ENCODE measurements at places on chromosomes 2 and 18. TPM values are rescaled to one million over a fixed set of nuclear protein-coding genes. Genes with fewer than 3 reads are reported as not detected.

DNA sequence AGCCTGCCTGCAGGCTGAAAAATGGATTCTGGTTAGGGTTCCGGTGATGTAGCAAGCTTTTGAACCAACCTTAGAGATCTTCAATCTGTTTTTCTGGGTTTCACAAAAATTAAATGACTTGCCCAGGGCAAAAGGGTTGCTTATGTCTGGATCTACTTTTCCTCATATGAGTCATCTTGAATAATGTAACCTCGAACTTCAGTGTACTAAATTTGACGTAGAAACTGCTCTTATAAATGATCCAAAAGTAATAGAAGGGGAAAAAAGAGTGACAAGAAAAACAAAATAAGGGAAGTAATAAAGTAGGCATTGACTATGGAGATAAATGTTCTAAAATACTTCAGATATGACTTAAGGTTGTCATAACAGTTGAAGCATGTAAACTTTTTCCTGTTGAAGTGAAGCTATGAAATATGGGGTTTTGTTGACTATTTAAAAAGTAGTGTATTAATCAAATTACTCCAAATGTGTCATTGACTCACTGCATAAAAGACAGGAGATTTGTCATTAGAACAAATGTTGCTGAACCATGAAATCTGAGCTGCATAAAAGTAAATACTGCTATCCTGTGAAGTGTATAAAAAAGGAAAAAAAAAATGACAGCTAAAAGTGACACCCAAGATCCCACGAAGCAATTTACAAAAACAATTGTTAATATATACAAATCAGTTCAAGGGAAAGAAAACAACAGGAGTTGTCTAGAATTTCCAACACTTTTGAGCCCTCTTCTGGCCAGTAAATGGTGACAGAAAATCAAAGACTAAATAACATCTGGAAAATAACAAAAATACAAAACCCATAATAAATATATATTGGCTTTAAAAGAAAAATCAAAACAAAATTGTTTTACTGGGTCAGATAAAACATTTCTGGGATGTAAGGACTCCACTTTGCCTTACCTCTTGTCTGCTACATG is 103.6 kb upstream of the SERPINE2 start:
- DNase-seq, result no peak

DNA sequence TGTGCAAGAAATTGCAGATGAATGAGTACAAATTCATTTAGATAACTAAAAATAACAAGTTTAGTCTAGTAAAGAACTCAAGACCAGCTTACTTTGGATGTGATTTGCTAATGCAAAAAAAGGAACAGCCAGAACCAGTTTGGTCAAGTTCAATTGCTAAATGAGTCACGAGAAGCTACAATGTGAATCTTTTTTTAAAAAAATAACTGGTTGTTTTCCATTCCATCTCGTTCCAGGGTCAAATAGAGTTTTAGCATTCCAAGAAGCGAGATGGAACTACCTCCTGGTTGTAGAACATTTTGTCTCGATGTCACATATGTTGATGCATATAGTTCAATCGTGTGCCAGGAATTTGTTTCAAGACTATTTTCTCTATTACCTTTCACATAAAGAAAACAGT is 65.0 kb upstream of the IKZF2 start:
- no peak for DNase-seq

DNA sequence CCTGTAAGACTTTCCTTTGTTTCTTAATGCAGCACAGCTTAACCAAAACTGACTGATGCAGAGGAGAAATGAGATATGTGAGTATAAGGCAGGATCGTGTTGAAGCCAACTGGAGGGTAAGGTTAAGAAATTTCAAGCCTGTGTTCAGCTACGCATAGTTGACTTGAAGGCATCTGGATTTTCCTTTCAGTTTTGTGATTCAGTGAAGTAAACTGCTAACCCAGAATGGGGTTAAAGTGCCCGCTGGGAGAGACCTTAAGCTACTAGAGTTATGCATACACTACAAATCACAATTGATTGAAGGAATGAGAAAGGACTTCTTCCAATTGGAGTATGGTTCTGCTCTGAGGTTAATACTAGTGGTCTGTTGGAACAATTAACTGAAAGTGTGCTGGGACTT is 22.6 kb downstream of the THSD7B start:
- no peak for DNase-seq

- DNase-seq, result no peak
Observed at GRCh38 chr2:60159519-60159918, 393.9 kb downstream of the BCL11A start.

DNA sequence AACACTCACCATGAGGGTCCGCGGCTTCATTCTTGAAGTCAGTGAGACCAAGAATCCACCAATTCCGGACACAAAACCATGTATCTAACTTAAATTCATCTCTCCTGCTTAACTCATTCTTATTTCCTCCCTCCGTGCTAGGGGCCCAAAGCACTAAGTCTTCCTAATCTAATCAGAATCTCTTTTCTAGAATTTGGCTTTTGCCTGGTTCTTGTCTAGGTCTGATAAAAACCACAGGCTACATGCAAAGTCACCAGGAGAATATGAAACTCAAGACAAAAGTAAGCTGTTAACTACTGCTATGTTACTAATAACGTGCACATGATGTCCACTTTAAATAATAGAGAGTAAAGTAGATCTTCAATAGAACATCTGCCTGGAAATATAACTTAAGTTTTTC is 69.9 kb downstream of the TRIP12 start:
- no peak for DNase-seq

- DNase-seq, result no peak
Observed at GRCh38 chr2:83186105-83186760, 1272.8 kb downstream of the SUCLG1 start.

NEB gene
- total RNA-seq, result 1.2 TPM

DNA sequence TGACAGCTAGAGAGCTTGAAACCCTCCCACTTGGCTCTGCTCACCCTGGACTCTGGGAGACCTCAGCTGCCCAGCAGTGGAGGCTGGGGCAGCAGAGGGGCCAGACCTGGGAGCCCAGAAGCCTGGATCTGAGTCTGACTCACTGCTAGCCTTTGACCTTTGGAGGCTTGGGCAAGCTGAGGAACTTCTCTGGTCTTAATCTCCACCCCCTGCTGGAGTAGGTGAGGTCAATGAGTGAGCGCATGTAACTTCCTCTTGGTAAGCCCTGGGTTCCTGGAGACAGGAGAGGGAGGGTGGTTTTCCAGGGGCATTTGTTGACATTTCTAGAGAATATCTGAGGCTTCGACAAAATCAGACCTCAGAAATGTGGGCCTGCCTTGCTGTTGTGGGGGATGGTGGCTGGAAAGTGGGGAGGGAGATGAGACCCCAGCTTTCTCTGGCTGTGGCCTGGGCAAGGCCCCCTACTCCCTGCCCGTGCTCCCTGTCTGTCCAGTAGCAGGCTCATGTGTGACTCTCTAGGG is 73.0 kb upstream of the YWHAQ start:
- DNase-seq, result no peak

RBM43 gene
- 13.0 TPM for total RNA-seq

CHRND gene
- not detected for total RNA-seq

DNA sequence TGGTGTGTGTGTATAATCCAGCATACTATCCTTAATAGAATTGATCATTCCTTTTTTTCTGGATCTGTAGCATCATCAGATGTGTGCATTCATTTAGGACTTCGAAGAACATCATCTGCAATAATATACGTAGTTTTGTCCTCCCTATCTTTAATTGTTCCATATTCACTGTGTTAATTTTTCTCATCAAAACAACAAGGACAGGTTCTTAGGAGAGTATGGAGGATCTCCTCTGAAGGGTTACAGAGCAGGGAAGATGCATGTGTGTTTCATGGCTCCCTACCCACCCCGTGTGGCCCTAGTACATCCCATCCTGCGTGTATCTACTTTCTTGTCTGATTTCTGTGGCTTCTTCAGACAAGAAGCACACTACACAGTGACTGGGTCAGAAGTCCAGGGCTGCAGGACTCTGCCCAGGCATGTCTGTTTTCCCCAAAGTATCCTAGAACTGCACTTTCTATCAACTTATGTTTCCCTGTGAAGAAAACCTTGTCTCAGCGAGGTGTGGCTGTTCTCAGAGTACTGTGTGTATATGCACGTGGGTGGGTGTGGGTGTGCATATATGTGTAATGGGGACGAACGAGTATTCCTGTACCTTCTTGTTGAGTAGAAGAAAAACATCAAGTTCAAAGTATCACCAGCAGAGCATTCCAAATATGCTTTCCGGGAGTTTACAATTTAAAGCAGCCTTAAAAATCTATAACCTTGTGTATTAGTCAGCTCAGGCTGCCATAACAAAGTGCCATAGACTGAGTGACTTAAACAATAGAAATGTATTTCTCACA is 220.4 kb upstream of the FOSL2 start:
- no peak for DNase-seq

DNA sequence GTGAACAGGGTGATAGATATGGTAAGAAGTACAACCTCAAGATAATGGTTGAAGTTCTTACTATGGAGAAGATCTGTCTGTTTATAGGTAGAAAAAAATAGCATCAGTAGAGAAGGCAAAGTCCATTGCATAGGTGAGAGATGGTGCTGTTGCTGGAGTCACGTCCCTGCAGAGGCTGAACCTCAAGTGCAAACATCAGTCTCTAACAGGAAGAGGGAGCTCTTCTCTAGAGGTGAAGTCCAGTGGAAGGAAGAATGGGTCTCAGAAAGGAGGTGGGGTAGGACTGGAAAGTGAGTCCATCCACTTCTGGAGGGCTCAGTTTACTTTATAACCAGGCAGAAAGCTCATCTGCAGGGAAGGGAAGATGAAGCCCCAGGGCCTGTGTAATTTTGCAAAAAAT is 337.7 kb downstream of the MEIS1 start:
- no peak for DNase-seq

DNA sequence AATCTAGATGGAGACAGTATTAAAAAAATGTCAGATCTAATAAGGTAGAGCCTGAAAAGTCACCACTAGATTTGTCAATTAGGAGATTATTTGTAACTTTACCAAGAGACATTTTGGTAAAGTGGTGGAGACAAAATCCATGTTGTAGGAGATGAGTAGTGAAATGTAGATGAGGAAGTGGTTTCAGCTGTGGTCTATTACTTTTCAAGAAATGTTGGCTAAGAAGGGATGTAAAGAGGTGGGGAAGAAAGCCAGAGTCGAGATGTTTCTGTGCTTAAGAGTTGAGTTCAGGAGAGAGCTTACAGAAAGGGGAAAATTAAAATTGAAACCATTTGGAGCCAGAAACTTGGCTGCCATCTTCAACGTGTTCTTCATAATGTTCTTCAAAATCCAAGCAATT is 22.2 kb downstream of the ACVR2A start:
- DNase-seq, result no peak

- no peak for DNase-seq
Observed at GRCh38 chr18:65994302-65994701, 243.5 kb downstream of the CDH7 start.

- no peak for DNase-seq
Observed at GRCh38 chr2:240622060-240622411, 3.2 kb upstream of the GPR35 start.

CCDC141 gene
- total RNA-seq, result 11.8 TPM

- no peak for DNase-seq
Observed at GRCh38 chr2:241991299-241991698, 121.8 kb downstream of the RTP5 start.

GRCh38 chr18:49814147-49814499 is 790 bp upstream of the ACAA2 start:
- no peak for DNase-seq

CIDEA gene
- not detected for total RNA-seq

DNA sequence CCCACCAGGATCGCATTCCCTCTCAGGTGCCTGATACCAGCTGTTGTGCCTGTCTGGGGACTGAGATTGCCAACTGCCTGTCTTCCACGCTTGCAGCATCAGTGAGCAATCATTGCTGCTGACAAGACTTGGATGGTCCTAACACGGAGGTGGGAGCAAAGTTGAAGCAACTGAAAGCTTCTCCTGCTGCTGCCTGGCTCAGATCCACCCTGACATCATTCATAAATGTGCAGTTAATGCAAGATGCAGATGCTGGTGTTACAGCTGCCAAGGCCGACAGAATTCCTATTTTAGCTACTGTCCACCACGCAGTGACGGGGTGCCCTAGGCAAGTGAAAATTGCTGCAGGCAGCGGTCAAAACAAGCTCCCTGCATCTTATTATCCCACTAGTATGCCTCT is 131.4 kb downstream of the VWC2L start:
- no peak for DNase-seq

DNA sequence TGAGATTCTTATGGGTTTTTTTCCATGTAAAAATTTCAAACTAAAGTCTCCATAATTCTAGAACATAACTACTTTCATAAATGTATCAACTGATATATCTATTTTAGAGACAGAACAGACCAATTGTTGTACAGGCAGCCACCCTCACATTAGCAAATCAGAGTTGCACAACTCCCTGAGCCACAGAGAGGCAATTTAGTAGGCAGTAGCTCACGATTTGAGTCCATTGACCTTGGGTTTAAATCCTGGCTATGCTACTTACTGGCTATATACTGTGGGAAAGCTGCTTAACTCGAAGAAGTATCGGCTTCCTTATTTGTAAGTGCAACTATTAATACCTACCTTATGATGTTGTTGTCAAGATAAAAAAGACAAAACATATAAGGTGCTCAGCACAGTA is 16.2 kb downstream of the MTIF2 start:
- DNase-seq, result no peak

GRCh38 chr2:44135771-44136170 is 32.9 kb upstream of the PPM1B start:
- DNase-seq, result no peak

- no peak for DNase-seq
Observed at GRCh38 chr2:231680992-231681852, 27.1 kb upstream of the PTMA start.

- DNase-seq, result no peak
Observed at GRCh38 chr2:25090801-25091200, 48.9 kb downstream of the EFR3B start.

GRCh38 chr2:108612514-108613183 is 78.4 kb downstream of the LIMS1 start:
- no peak for DNase-seq

DNA sequence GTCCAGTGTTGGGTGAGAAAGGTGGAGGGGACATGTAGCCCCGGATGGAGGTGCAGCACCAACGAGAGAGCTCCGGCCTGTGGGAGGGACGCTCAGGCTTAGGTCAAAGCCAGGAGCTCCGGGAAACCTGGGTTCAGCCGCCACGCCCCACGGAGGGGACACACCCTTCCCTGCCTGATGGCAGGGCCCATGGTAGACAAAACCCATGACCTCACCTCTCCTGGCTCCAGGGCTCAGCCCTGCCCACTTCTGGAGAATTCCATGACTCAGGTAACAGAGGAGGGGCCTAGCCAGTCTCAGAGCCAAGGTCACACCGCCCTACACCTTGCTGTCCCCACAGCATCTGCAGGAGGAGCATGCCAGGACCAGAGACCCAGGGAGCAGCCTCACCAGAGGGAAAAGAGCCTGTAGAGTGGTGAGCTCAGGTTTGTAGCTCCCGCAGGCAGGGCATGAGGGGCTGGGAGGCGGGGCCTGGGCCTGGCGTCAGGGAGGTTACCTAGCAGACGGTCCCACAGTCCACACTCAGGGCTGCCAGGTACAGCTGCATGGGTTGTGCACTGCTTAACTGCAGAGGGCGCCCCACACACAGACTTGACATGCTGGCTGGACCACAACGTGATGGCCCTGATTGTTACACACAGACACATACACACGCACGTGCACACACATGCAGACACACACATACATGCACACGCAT is 70.8 kb upstream of the SMAD7 start:
- peak; percentile 68 for DNase-seq

Data from activated naive CD8-positive, alpha-beta T cell treated with anti-CD3 and anti-CD28 coated beads, Interleukin-2, amount 10 ng/mL, durations not matched to agents 7 days and 5 days (primary cell).